ENCODE measurements at places on chromosomes 6 and 20.

- DNase-seq, result no peak
Observed at GRCh38 chr6:79246891-79247290, 12.4 kb upstream of the HMGN3 start.

GRCh38 chr6:160221918-160222317 lies 36.7 kb downstream of the SLC22A2 start:
- no peak for DNase-seq

- no peak for DNase-seq
Observed at GRCh38 chr20:63309261-63310071, 16.5 kb downstream of the COL20A1 start.

GRCh38 chr6:50449128-50449527 lies 264.2 kb upstream of the TFAP2D start:
- no peak for DNase-seq

DNA sequence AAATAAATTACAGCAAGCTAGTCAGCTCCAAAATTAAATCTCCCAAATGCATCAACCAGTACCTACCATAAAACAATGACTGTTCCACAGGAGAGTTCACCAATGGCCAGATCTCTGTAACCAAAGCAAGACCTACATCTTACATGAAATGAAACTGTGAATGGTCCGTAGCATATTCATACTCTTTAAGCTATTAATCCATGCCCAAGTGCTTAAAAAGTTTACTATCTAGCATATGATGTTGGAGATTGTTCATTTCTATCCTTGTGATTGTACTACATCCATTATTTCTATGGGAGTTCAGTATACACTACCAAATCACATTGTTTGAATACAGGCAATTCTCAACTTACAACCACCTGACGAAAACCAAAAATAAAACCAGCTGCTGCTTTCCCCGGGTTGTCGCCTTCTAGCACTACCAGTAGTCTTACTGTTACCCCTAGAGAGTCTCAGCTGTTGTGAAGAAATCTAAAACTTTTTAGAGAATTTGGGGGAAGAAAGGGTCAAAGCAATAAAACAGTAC lies 38.0 kb downstream of the HIVEP2 start:
- no peak for DNase-seq

GRCh38 chr6:91895599-91896285 lies 1308.9 kb upstream of the MAP3K7 start:
- DNase-seq, result no peak

DNA sequence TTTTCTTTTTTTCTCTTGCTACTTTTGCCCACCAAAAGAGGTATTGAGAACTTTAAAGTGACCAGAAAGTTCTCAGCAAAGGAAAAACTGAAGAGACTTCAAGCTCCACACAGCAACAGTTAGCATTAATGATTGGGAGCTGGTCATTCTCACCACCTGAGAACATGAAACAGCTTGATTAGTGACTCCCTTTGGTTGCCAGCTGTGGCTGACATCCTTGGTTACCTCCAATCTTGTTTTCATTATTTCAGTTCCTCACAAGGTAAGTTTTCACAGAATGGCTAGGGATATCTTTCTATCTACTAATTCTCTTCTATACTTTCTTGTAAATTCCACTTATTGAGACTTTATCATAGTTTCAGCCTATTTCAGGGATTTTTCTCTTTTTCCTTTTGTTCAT lies 427.9 kb downstream of the QKI start:
- DNase-seq, result no peak

GRCh38 chr6:83853178-83854000 lies at the start of gene RIPPLY2:
Gene RIPPLY2, plus strand, starts transcription at chr6:83853360. Its CDS starts 57 bp downstream, at chr6:83853417.
- no peak for DNase-seq

DNA sequence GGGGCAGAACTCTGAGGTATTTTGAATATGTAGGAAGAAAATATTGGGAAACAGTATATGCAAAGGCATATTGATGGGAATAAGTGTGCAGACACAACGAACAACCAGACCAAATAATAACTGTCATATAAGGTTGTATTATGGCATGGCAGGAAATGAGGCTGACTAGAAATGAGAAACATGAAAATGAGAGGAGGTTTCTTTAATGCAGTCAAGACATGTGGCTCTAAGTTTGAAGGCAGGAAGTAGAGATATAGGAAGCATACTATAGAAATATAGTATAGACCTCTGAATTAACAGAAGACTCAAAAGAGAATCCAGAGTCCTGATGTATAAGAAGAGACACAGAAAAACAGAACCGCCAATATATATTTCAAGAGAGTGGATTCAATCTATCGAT lies 459.7 kb upstream of the PTCHD4 start:
- DNase-seq, result no peak

DNA sequence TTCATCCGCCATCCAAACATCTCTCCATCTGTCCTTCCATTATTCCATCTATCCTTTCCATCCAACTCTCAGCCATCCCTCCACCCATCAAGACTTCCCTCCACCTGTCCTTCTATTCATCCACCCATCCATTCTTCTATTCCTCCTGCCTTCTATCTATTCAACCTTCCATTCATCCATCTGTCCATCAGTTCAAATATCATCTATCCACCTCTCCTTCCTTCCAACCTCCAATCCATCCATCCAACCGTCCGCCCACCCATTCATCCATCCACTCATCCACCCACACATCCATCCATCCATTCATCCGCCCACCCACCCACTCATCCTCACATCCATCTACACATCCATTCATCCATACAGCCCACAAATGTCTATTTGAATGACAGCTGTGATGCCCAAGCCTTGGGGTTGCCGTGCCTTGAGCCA lies 132.1 kb downstream of the CEBPB start:
- DNase-seq, result no peak

GRCh38 chr6:43311666-43312065 lies 3.0 kb upstream of the CRIP3 start:
- no peak for DNase-seq

DNA sequence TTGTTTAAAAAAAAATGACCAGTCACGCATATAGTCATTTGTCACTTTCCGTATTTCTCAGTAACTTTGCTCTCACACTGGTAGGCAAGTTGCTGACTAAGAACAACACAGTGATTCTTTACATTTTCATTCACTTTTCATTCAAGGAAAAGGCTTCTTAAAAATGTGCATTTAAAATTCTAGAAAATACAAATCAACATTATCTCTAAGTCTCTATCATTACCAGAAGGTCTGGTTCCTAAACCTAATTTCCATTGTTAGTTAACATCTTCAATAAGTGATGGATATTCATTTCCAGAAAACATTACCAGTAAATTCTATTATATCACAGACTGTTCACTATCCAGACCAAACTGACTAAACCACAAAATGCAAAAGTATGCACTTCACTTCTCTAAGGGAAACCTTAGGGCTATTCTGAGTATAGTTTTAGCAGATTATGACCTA lies 115.3 kb downstream of the AHI1 start:
- DNase-seq, result no peak

DNA sequence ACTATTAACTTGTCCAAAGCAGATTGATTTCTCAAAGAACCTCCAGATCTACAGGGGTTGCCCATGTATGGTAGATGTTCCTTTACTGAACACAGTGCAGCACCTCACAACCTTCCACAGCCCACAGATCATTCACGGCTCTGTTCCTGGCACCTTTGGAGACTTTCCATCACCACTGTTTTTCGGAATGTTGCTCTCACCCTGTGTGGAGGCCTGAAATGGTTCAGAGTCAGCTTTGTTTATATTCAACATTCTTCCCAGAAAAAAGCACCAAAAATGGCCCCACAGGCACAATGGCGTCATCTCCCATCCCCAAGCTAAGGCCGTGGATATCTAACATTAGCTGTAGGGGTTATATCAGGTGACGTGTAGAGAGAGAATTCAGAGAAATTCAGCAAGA lies 74.7 kb downstream of the DHX35 start:
- no peak for DNase-seq

GRCh38 chr6:155274106-155274505 lies 10.3 kb downstream of the CLDN20 start:
- DNase-seq, result no peak

DNA sequence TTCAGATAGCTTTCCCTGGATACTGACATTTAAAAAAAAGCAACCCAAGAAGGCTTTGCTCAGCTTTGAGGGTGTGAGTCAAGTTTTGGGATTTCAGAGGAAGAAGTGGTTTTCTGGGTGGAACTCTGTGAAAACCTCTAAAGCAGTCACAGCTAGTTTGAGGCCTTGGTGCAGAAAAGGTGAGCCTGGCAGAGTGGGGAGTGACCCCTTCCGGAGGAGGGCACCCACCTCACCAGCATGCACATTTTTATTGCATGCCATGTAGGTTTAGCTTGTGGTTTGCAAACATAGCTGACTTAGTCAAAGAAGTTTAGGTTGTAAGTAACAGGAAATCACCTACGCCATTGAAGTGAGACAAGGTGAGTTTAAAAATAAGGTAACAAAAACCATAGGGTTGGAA lies 146.8 kb upstream of the PMEPA1 start:
- no peak for DNase-seq

DNA sequence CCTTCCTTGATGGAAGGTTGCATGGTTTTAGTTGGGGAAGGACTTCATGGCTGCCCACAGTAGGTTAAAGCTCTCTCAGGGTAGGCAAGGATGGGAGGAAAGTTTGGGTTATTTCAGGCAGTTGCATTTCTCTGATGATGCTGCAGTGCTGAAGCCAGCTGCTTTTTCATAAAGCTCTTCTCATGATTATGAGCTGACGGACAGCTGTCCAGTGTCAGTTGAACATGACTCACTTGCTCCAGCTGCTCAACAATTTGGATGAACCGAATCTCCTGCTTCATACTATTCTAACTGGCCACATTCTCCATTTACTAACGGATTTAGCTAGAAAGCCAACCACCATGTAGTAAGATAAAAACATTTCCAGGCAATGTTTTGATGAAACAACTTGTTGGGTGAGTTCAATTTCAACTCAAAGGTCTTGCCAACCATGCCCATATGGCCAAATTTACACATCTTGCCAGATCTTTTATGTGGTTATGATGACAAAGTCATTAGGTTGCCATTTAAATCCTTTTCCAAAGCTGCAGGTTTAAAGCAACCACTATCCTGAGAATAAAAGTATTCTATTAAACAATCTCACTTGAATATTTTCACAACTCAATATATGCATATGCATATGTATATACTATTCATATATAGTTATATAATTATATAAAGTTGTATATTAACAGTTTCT lies 125.9 kb downstream of the HS3ST5 start:
- no peak for DNase-seq

DNA sequence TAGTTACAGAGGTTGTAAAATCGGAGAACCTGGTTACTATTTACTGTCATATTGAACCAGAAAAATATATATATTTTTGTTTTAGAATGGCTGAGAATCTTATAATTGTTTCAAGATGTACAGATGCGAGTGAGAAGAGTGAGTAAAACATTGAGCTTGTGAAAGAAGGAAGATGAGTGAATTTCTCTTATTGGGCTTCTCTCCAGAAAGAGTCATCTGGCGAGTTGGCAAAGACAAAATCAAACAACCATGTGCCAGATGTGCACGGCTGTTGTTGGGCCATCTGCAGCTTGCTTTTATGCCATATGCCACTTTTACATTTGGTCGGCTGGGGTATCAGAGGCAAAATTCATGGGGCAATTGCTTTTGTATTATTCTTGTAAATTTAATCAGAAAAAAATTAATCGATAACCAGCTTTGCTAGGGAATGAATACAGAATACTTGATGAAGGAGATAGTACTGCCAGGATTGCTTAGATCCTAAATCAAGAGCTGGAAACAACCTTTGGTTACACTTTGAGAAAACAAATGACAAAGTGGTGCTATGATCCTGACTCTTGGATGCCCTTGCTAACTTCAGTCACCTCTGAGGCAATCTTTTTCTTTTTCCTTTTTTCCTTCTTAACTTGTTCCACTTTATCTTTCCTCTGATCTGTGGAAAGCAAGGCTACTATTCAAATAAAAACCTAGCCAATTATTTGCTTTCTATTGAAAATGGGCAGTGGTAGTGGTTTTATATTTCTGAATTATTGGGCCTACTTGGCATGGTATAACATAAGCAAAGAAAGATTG lies 97.1 kb upstream of the GRIK2 start:
- no peak for DNase-seq

GRCh38 chr6:40950986-40951698 lies 87.9 kb downstream of the UNC5CL start:
- DNase-seq, result no peak

DNA sequence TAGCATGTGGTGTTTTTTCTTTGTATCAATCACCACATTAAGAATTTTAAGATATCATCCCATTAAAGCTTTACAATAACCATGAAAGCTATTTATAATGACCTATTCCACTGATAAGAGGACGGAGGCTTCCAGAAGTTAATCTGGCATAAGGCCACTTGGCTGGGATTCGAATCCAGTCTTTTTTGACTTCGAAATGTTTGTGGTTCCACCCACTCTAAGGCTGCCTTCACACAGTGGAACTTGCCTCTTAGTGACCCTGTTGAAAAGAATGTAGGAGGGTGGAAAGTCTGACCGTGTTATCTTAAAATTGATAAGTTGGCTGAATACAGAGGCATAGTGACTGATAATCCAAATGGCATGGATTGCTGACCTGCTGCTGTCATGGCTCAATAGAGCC lies 959.7 kb downstream of the KIF16B start:
- no peak for DNase-seq

DNA sequence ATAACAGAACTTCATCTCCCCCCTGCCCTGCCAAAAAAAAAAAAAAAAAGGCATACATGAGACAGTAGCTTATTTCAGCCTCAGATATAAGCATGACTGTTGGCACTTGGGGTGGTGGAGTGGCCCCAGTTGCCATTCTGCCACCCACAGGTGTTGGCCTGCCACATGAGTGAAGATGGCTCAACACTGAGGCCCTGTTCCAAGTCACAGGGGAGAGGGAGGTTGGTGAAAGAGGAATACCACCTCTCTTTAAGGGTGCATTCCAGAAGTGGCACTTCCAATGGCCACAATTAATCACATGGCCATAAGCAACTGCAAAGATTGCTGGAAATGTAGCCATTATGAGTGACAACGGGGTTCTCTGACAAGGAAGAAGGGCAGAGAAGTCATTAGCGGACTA lies 61.9 kb upstream of the JARID2 start:
- DNase-seq, result no peak

DNA sequence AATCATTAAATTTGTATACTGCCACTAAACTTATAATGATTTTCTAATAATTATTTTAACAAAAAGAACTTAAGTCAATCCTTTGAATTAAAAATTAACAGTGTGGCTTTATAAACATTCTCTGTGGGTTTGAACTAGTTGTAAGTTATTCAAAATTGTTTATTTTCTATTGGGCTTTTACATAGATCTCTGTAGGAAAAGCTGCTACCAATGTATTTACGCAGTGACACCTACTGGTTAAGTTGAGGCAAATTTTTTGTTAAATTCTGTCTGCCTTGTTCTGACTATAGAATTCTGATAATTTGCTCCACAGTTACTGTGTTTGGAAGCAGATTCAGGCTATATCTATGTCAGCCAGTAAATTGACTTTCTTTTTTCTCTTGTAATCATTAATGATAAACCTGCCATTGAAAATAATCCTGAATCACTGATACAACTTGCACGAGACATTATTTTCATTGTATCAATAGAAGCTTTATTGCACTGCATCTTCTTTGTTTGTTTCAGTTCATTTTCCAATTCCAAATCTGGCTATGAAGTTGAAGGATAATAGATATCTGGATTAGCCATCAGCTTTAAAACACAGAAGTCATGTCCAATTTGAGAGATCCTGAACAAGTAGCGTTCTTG lies 66.0 kb upstream of the UTRN start:
- no peak for DNase-seq

- DNase-seq, result no peak
Observed at GRCh38 chr20:15742087-15742486, 831.2 kb downstream of the KIF16B start.

Data from activated CD4-positive, CD25-positive, alpha-beta regulatory T cell treated with anti-CD3 and anti-CD28 coated beads, Interleukin-2, amount 50 U/mL, for 16 hours (primary cell).